Foreskin fibroblast (primary cell): ENCODE measurements at places on chromosomes 16 and 17.

- peak; percentile 85 for DNase-seq
Observed at GRCh38 chr16:89325861-89326471, 108.5 kb downstream of the ZNF778 start.

- peak; percentile 79 for DNase-seq
Observed at GRCh38 chr17:44044071-44044470, 22.4 kb downstream of the LSM12 start.

GRCh38 chr16:56221995-56222394 is 30.7 kb downstream of the GNAO1 start:
- DNase-seq: no peak

DNA sequence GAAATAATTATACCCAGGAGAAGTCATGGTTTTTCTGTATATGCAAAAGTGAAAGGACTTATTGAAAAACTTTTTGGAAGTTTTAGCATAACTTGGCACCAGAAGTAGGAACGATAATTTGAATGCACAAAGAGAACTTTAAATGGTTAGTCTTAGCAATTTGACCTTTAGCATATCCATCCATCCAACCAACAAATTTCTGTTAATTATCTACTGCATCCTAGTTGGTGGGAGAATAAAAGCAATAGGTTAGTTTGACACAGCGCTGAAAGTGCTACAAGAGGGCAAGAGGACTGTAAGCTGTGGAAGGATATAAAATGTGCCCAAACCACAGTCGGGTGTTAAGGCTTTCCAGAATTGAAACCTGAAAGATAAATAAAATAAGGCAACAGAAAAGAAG is 17.6 kb downstream of the SPAG9 start:
- no peak for DNase-seq

DNA sequence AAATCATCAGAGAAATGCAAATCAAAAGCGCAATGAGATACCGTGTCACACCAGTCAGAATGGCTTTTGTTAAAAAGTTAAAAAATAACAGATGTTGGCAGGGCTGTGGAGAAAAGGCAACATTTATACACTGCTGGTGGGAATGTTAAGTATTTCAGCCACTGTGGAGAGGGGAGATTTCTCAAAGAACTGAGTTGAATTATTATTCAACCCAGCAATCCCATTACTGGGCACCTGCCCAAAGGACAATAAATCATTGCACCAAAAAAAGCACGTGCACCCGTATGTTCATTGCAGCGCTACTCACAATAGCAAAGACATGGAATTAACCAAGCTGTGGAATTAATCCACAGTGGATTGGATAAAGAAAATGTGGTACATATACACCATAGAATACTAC is 204.7 kb downstream of the HS3ST4 start:
- no peak for DNase-seq

- no peak for DNase-seq
Observed at GRCh38 chr16:80407265-80407987, 133.4 kb upstream of the DYNLRB2 start.

GRCh38 chr16:1923299-1924034 is 5.3 kb upstream of the HS3ST6 start:
- peak; percentile 27 for DNase-seq

- no peak for DNase-seq
Observed at GRCh38 chr16:86821895-86822294, 243.5 kb downstream of the FOXL1 start.

DNA sequence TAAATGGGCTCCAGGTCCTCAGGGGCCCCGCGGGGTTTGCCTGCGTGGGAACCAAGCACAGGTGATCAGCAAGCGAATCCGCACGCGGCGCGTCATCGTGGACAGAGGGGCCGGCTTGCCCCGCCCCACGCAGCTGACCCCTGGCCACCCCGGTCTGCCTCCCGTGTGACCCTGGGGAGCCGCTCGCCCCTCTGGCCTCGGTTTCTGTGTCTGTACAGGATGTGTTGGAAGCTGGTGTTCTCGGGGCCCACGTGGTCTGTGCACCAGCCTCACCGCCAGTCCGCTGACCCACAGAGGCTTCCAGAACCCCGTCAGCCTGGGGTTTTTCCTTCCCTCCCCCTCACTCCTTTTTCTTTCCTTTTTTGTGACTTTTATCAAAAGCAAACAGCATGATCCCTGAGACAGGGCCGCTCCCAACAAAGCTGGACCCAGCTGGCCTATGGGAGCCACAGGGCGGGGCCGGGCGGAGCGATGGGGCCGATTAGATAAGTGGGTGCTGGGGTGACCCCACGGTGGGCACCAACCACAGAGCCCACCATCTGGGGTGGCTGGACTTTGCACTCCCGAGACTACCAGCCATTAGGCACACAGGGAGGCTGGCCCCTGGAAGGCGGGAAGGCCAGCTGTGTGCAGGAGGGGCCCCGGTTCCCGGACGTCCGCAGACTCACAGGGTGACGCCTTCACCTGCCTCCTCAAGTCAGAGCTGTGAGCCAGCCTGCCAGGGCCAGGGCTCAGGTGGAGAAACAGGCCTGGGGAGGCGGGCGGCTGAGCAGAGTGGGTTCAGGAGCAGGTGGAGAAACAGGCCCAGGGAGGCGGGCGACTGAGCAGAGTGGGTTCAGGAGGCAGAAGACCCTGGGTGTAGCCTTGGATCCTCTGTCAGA is 56.0 kb downstream of the ZFPM1 start:
- no peak for DNase-seq

GRCh38 chr16:79062336-79062735 is 538.2 kb downstream of the MAF start:
- no peak for DNase-seq

DNA sequence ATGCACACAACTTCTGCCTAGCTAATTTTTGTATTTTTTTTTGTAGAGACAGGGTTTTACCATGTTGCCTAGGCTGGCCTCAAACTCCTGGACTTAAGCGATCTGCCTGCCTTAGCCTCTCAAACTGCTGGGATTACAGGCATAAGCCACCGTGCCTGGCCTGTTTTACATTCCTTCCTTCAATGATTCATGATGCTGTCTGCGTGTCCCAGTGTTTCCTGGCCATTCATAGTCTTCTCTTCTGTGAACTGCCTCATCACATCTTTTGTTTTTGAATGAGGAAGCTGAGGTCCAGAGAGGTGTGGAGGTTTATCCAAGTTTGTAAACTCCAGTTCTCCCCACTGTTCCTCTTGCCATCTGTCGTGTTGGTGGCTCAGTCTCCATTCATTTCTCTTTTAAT is 64.5 kb upstream of the MED9 start:
- DNase-seq: peak; percentile 69

GRCh38 chr16:26111900-26112299 is 420.1 kb downstream of the HS3ST4 start:
- DNase-seq: no peak

DNA sequence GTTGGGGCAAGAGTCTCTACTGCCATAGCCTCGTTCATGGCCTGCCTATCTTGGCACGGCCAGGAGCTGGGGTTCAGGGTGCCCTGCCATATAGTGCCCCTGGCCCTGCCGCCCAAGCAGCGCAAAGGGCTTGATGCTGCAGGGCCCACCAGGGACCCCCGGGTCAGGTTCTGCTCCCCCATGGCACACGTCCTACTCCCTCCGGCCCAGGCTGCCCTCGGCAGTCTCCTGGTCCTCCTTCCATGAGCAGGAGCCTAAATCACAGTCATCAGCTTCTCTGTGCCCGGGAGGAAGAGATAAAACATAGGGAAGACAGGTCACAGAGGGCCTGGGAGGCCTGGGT is 55.9 kb upstream of the MTSS2 start:
- no peak for DNase-seq

- DNase-seq: no peak
Observed at GRCh38 chr16:84487358-84487757, 17.1 kb downstream of the MEAK7 start.

GRCh38 chr17:42118545-42118944 is 2.6 kb downstream of the KAT2A start:
- no peak for DNase-seq

- DNase-seq: peak; percentile 70
Observed at GRCh38 chr17:43998552-43998951, 5.9 kb upstream of the NAGS start.

DNA sequence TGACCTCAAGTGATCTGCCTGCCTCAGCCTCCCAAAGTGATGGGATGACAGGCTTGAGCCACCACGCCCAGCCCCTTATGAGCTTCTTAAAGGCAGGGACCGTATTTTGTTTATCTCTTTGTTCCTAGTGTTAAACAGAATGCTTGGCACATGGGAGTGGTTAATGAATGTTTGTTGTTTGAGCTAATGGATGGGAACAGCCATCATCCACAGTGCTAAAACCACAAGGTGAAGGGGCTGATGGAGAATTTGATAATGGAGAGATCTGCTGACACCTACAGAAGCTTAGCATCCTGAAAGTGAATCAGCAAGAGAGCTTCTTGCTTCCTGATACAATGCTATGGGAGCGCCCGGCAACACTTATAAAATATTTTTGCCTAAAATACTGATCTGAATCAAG is 8.6 kb upstream of the CDH1 start:
- DNase-seq: no peak

- DNase-seq: no peak
Observed at GRCh38 chr16:52455549-52456277, 91.2 kb downstream of the TOX3 start.

DNA sequence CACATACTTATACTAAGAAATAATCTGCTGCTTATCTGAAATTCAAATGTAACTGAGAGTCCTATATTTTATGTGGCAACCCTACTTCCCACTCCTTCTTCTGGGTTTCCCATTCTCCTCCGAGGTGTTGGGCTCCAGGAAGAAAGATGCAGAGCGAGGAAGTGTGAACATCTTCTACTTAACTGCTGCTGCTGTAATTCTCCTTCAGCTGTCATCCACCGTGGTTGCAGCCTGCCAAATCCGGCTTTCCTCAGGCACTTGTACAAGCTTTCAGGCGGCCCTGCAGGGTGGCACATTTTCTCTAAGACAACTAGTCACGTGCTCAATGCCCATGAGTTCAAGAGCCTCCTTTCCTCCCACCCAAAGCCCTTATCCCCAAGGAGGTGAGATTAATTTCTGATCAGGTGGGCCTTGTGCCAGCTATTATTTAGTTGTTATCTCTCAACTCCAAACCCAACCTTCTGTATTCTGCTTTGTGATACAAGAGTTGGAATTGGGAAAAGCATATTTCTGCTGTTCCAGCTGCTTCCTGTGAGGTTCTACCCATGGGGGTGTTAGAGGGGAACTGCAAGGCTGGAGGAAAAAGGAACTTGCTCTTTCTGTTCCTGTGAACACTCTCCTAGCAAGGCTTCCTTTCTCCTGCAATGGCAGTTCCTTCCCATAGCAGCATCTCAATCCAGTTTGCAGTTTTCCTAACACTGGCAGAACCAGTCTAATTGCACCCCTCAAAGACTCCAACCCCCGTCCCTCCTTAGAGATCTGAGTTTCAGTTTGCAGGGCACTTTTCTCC is 67.6 kb upstream of the RBBP6 start:
- no peak for DNase-seq

DNA sequence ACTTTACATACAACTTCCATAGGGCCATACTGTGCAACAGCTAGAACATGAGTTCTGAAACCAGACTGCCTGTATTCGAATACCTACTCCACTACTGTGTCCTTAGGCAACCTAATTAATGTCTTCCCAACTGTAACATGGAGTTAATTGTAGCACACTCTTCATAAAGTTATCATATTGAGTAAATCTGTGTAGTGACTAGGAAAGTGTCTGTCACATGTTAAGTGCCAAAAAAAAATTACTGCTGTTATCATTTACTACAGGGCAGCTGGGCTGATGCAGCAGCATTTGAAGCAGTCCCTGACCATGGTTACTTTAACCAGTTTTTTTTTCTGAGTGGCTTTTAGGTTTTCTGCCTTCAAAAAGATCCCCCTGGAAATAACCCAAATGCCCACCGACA is 10.9 kb upstream of the ZNF23 start:
- DNase-seq: no peak

GRCh38 chr17:46163929-46164594 is 29.2 kb downstream of the KANSL1 start:
- no peak for DNase-seq
